ENCODE measurements at places on chromosomes 16 and 17. TPM values are rescaled to one million over a fixed set of nuclear protein-coding genes. Genes with fewer than 3 reads are reported as not detected.

ITGAX gene
- total RNA-seq = not detected

PRKCB gene
- total RNA-seq = 12.1 TPM

GRCh38 chr17:72338847-72339790 lies 218.3 kb downstream of the SOX9 start:
- no peak for DNase-seq

DNA sequence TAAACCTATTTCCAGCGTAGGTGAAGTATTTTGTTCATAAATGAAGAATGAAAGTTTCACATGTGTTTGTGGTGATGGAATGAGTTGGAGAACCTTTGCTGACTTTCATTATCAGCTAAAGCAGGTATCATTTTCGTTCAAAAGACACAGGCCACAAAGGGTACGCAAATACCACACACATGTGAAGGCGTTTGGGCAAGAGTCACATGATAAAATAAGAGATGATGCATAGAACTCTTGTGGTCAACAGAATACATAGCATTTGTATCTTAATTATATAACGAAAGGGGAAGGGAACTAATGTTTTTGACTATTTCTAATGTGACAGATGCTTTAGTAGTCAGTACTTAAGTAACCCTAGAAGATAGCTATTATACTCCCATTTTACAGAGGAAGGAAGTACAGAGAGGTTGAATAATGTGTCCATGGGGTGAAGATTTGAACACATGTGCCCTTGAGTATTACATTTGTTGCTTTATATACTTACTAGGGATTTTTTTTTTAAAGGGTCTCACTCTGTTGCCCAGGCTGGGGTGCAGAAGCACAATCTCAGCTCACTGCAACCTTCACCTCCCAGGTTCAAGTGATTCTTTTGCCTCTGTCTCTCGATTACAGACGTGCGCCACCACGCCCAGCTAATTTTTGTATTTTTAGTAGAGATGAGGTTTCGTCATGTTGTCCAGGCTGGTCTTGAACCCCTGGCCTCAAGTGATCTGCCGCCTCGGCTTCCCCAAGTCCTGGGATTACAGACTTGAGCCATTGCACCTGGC lies 4.8 kb downstream of the RPA1 start:
- no peak for DNase-seq

DNA sequence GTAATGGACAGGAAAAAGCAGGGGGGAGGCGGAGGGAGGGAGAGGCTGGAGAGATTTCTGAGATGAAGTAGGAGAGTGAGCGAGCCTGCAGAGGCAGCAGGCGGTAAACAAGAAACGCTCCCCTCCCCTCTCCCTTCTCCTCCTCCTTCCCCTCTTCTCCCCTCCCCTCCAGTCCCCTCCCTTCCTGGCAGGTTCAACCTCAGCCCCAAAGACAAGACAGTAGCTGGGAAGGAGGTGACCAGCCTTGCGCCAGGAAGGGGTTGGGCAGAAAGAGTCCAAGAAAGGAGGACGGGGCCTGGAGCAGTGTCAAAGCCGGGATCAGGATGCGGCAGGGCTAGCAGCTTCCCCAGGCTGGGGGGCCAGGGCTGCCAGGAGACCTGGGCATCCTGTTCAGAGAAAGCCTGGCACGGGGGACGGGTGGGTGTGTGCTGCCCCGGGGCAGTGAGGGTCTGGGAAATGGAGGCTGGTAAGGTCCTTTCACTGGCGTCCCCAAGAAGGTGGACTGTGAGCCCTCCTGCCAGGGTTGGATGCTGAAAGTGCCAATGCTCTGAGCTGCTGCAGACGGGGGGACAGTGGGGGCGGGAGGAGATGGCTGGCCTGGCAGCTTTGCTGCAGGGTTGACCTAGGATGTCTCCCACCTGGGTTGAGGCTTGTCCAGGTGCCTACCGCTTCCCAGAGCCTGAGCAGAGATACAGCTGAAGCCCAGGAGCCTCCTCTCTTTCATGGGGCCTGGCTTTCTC lies 261.6 kb upstream of the TNRC6C start:
- no peak for DNase-seq

DNA sequence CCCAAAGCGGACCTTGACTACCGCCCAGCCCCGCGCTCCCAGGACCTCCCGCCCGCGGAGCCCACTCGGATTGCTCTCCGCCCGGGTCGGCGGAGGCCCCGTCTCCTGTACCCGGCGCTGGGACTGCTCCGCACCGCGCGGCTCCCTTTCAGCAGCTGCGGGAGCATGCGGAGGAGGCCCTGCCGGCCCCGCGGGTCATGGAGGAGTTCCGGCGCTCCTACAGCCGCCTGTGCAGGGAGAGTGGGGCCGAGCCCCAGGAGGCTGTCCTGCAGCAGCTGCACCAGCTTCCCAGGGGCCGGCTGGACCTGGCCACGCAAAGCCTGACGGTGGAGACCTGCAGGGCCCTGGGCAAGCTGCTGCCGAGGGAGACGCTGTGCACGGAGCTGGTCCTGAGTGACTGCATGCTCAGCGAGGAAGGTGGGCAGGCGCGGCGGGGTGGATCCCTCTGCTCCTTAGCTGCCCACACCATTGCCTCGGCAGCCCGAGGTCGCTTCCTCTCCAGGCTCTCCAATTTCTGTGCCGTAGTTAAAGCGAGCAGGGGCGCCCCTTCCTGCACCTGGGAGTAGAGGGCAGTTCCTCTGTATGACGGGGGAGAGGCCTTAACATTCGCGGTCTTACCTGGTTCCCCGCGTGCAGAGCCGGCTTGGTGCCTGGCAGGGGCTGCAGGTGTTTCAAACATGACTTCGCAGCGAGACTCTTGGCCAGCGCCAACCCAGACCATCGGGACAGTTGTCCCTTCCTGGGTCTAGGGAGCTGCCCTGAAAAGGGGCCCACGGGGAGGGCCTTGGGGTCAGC lies 539 bp downstream of the LRRC45 start:
- no peak for DNase-seq

NACA2 gene
- total RNA-seq = not detected

- no peak for DNase-seq
These were observed 18.2 kb downstream of the CASC3 start for GRCh38 chr17:40158438-40159013.

DNA sequence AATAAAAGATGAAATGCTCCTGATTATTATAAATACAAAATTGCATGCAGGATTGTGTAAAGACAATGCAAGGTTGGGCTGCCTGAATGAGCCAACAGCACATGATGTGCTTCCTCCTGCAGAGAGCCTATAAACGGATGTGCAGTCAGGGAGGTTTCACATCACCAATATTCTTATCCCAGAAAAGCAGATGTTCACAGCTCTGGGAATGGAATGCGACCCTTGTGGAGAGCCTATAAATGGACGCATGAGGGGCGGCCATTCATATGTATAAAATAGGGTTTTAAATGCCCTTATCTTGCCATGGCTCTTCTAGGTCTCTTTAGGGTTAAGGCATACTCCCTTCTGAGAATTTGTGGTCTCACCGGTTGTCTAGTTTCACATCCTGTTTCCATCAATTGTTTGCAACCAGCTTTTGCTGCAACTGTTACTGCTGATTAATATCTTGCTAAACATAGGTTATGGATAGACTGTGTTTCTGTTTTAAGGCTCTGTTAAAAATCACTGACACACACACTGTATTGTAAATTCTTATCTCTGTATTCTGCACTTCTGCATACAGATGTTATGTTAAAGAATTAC lies 31.9 kb downstream of the SLFN11 start:
- no peak for DNase-seq

- peak; percentile 54 for DNase-seq
These were observed 2.6 kb downstream of the ZACN start for GRCh38 chr17:76081295-76082210.

DNA sequence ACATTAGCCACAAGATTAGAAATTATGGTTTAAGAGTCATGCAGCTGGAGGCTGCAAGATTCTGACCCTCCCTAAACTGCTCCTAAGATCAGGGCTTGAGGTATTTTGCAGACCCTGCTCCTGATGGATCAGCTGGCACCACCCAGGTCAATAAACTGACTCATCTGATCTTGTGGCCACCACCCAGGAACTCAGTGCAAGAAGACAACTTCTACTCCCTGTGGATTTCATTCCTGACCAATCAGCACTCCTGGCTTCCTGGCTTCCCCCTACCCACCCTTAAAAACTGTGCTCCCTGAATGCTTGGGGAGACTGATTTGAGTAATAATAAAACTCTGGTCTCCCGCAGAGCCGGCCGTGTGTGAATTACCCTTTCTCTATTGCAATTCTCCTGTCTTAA lies 25.0 kb upstream of the MILR1 start:
- DNase-seq = no peak

ETV4 gene
- 137 TPM for total RNA-seq

LSM12 gene
- total RNA-seq = 118 TPM

GRCh38 chr16:22222006-22222405 lies 15.9 kb downstream of the EEF2K start:
- no peak for DNase-seq

MVP gene
- total RNA-seq = 1.9 TPM

DNA sequence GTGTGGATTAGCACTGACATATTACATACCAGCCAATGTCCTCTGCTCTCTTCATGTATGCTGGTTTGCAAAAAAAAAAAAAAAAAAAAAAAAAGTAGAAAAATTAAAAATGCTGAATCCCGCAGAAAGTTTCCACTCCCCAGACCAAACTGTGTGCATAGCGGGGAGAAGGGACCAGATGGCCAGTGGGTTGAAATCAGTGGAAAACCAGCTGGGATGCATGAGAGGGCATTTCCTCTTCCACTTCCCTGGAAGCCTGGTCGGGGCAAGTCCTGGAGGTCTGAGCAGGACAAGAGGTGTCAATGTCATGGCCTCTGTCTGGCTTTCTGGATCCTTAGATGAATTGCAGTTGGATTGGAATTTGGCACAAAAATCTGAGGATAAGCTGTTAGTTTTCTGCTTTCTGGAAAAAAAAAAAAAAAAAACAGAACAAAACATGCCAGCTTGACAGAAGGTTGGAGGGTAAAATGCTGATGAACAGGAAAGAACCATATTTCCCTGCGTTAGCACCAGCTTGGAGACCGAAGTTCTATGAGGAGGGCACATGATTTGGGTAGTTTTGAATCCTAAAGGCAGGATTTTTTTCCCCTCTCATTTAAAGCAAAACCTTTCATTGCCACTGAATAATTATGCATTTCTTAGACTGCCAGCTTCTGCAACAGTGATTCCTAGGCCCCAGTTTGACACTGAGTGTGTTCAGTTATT lies 941.5 kb upstream of the EEF2KMT start:
- no peak for DNase-seq

DNA sequence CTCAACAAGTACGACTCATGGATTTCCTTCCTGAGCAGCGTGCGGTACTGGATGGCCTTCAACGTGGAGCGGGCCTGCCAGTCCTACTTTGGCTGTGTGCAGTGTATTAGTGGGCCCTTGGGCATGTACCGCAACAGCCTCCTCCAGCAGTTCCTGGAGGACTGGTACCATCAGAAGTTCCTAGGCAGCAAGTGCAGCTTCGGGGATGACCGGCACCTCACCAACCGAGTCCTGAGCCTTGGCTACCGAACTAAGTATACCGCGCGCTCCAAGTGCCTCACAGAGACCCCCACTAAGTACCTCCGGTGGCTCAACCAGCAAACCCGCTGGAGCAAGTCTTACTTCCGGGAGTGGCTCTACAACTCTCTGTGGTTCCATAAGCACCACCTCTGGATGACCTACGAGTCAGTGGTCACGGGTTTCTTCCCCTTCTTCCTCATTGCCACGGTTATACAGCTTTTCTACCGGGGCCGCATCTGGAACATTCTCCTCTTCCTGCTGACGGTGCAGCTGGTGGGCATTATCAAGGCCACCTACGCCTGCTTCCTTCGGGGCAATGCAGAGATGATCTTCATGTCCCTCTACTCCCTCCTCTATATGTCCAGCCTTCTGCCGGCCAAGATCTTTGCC lies 9.0 kb downstream of the HAS3 start:
- no peak for DNase-seq

DNA sequence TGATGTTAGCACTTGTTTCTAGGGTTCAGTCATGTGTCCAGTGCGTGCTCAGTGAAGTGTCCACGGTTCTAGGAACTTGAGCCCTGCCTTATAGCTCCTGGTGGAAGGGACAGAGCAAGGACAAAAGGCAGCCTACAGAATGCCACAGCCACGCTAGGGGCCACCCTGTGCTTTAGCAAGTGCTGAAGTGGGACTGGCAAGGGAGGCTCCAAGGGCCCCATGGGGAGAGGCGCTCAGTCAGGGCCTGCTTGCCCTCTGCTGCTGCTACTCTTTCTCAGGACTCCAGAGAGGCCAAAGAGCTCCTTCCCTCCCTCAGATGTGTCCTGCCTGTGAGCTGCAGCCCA lies 6.8 kb downstream of the NT5C start:
- DNase-seq = no peak

DNA sequence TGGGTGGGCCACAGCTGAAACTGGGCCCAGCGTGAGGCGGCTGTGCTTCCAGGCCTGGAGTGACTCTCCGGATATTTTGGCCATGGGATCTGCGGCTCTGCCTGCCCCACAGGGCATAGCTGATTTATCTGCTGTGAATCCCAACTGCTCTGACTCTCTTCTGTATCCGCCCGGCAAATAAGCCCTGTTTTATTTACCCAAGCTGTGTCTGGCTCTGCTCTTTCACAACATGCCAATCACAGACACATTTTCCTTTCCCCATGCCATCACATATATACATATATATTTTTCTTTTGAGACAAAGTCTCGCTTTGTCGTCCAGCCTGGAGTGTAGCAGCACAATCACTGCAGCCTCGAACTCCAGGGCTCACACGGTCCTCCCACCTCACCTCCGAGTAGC lies 33.3 kb downstream of the GTF3C1 start:
- DNase-seq = no peak

- DNase-seq = no peak
These were observed 53.3 kb upstream of the ACSF3 start for GRCh38 chr16:89040391-89040790.

DNA sequence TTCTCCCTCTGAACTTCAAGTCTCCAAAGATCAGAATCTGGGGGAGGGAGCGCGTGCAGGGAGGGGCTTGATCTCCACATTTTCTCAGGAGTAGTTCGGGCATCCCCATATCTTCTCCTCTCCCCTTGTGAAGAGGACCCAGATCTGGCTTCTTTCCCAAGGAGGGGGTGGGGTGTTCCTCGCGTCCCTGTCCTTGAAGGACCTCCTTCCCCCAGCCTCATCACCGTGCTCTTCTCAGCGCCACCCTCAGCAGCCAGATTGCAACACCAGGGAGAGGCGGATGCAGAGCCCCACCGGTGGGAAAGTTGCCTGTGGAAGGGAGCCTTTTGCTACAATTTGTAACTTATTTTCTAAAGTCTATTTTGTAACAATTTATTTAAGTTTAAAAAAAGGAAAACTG lies 5.7 kb downstream of the PRSS53 start:
- DNase-seq = no peak

DNA sequence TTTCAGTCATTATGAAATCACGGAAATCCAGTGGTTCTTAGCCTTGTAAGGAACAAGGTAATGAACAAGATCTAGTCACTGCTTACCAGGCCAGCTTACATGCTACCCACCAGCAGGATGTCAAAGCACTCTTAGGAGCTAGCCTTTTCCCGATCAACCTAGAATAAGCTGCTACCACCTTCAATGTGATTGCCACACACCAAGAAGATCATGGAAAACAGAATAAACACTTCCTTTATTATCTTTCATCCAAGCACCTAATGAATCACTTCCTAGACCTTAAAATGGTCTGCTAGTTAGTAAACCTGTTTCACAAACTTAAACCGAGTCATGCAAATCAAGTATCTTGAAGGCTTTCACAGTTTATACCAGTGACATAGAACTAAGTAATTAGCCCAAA lies 5.0 kb downstream of the BBS2 start:
- DNase-seq = no peak

SLC13A2 gene
- not detected for total RNA-seq
